T1000 (cell line): ENCODE measurements at places on chromosomes 13 and 19.

- DNase-seq, result no peak
These were observed 19.5 kb downstream of the COMP start for GRCh38 chr19:18771328-18772242.

- DNase-seq, result no peak
These were observed 21.2 kb upstream of the OBI1 start for GRCh38 chr13:78680115-78680561.

DNA sequence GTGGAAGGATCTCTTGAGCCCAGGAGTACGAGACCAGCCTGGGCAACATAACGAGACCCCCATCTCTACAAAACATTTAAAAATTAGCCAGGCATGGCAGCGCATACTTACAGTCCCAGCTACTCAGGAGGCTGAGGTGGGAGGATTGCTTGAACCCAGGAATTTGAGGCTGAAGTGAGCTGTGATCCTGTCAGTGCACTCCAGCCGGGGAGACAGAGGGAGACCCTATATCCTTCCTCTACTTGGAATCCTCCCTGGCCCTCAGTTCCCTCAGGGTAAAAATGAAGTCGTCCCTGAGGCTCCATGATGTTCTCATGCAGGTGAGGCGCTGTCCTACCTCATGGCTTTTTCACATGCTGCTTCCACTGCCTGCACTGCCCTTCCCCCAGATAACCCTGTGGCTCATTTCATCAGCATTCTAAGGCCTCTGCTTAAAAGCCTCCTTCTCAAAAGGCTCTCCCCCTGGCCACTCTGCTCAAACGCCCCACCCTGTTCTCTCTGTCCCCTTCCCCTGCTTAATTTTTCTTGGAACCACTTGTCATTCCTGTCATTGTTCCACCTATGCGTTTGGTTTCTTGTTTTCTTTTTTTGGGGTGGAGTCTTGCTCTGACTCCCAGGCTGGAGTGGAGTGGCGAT is 19.2 kb downstream of the DNM2 start:
- DNase-seq, result no peak

DNA sequence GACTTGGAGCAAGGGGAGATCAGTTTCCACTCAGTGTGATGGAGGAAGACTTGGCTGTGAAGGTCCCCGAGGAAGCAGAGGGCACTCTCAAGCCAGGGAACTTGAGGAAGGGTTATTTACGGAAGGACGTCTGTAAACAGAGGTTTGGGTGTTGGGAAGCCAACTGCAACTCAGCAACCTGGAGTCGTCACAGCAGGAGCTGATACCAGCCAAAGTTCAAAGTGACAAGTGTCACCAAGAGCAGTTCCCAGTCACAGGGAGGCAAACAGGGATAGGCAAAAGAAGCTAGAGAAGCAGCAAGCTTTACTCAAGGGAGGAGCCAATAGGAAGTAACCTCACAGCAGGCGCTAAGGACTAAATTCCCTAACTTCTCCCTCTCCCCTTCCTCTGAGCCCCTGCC is 205.5 kb downstream of the EFNB2 start:
- no peak for DNase-seq

GRCh38 chr19:40143612-40144011 is 47.6 kb upstream of the MAP3K10 start:
- DNase-seq, result no peak

- DNase-seq, result no peak
These were observed 76.7 kb downstream of the TEX26 start for GRCh38 chr13:31009166-31009565.

GRCh38 chr13:31923134-31923763 is 108.3 kb upstream of the FRY start:
- DNase-seq, result no peak

GRCh38 chr13:40485611-40486517 is 180.6 kb downstream of the FOXO1 start:
- no peak for DNase-seq

DNA sequence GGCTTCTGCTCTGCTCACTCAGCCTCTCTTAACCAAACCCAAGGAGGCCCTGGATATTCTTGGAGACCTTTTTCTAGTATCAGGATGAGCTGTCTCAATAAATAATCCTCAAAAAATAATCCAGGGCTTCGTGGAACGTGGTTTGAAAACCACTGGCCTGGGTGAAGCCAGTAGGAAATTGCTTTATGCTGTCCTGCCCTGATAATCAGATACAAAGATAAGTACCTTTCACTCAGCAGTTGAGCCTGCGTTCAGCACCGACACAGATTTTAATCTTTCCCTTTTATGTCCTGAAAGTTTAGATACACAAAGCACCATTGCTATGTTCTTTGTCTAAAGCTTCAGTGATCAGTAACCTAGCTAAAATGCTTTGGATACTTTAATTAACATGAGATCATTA is 460.0 kb downstream of the RFC3 start:
- DNase-seq, result no peak

DNA sequence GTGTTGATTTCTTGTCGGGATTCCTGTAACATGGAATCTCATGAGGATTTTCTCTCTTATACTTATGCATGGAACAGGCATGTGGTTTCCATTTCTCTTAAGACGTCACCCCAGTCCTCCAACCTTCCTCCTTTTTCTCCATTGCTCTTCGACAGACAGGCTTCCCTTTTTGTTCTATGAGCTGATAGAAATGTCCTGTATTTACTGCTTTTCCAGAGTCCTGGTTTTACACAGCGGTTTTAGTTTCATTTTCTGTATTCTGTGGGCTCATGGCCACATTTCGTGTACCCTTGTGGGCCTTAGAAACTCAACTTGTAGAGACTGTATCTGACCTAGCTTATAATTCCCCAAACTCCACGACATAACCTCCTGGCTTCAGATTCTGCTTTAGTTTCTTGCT is 113.1 kb downstream of the PAN3 start:
- DNase-seq, result no peak

- DNase-seq, result no peak
These were observed 174.6 kb downstream of the ITGBL1 start for GRCh38 chr13:101626925-101627555.

DNA sequence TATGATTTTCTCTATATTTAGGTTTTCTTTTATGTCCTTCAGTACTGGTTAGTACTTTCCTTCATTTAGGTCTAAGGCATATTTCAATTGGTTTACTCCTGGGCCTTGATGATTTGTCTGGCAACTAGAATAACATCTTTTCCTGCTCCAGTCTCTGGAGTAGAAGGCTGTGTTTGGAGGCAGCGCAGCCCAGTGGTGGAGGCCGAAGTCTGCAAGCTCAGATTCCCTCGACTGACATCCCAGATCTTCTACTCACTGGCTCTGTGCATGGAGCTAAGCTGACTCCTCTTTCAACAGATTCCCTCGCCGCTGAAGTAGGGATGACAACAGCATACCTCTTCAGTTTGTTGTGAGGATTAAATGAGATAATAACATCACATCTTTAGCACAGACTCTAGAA is 141.0 kb downstream of the RAP2A start:
- no peak for DNase-seq

DNA sequence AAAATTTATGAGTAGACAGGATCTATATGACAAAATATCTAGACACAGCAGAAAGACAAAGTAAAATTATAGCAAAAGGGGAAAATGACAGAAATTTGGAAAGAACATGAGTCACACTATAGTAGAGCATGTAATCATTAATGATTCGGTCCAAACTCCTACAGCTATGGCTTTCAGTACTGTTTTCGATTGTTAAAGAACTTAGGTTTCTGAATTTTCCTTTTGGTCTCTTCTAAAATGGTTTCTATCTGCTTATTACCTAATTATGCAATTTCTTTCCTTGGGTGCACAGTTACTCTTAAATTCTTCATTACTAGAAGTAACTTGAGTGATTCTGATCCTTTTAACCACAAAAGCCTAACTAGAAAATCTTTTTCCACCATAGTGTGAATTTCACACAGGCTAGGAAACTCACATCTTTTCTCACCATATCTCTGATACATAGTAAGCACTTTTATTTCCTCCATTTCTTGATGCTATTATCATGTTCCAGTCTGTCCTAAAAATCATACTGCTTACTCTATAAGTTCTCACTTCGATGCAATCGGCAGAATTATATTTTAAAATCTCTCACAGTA is 1101.4 kb downstream of the PCDH9 start:
- no peak for DNase-seq

DNA sequence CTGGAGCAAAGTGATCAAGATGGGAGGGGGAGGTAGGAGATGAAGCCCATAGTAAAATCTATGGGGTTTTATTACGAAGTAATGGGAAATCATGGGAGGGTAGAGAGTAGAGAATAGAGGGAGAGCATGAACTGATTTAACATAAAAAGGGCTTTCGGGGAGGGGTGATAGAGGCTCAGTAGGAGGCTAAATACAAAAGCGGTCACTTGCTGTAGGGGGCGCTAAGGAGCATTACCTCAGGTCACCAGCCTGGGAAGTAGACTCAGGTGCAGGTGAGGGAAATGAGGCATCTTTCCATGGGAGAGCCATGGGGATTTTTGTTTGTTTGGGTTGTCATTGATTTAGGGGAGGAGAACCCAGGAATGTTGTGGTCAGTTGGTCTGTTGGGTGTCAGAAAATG is 14.1 kb downstream of the KRTDAP start:
- no peak for DNase-seq

GRCh38 chr13:77833331-77833863 is 85.2 kb downstream of the EDNRB start:
- no peak for DNase-seq

GRCh38 chr19:41859618-41860418 is at the start of gene RPS19:
Gene RPS19, plus strand, starts transcription at chr19:41860255. Its CDS starts 520 bp downstream, at chr19:41860775.
- peak; percentile 94 for DNase-seq

- no peak for DNase-seq
These were observed 9.1 kb upstream of the VWA8 start for GRCh38 chr13:41970022-41970421.

- no peak for DNase-seq
These were observed 15.7 kb upstream of the F7 start for GRCh38 chr13:113089693-113090414.

GRCh38 chr19:40690693-40691420 is 406 bp upstream of the NUMBL start:
- DNase-seq, result peak; percentile 87

GRCh38 chr19:35936738-35937268 is 629 bp downstream of the LRFN3 start:
- no peak for DNase-seq
